Stimulated activated CD4-positive, alpha-beta T cell treated with anti-CD3 and anti-CD28 coated beads, Interleukin-1b, Interleukin-23, amount 100 ng/mL, for 24 hours (primary cell): ENCODE measurements at places on chromosomes 1 and 21.
A peak's percentile ranks its signal among the peaks of the same experiment; 100 is the strongest.

GRCh38 chr21:39115576-39116235 lies 67.5 kb downstream of the PSMG1 start:
- DNase-seq, result no peak

DNA sequence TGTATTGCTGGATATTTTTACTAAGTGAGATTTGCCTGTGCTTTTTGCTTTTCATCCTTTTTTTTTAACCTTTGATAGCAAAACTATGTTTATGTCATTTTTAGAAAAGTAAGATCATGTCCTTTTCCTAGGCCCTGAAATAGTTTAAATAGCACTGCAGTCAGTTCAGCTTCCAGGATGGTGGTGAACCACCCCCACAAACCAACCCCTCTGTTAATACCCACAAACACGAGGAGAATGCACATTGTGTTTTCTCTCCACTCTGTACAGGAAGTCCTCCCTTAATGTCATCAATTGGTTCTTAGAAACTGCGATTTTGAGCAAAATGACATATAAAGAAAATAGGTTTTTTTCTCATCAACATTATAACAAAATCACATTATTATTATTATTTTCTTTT lies 117.7 kb upstream of the DSCAM start:
- DNase-seq, result no peak

GRCh38 chr1:8096105-8097011 lies 70.2 kb upstream of the ERRFI1 start:
- no peak for DNase-seq

- no peak for DNase-seq
Observed at GRCh38 chr1:117658676-117659075, 52.8 kb downstream of the TENT5C start.

GRCh38 chr1:36561361-36561724 lies 78.6 kb upstream of the CSF3R start:
- DNase-seq, result no peak

DNA sequence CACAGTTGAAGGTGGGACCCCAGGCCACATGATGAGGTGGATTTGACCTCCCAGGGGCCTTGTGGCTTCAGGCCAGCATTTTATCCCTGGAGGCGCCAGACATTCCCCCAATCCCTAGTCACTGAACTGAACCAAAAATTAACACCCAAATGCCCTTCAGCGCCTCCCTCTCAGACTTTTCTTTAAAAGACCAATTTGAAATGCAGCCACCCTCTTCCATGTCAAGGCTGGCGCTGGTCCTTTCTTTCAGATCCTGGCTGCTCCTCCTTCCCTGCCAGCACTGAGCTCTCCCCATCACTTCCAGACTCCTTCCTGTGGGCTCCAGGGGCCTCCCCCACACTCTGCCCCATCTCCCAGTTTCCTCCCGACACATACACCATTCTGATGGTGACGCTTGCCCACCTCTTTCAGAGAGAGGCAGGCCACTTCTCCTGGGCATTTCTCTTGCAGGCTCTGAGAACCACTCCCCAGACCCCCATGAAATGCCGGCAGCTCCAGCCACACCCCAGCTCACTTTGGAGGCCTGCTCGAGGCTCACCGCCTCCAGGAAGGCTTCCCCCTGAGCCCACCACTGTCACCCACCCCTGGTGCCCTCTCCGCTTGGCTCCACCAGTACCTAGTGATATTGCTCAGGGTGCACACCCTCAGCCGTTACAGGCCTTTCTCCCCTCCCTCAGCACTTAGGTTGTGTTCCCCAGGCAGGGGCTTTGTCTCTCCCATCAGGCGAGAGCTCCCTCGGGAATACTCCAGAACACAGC lies 27.0 kb downstream of the NAV1 start:
- no peak for DNase-seq

DNA sequence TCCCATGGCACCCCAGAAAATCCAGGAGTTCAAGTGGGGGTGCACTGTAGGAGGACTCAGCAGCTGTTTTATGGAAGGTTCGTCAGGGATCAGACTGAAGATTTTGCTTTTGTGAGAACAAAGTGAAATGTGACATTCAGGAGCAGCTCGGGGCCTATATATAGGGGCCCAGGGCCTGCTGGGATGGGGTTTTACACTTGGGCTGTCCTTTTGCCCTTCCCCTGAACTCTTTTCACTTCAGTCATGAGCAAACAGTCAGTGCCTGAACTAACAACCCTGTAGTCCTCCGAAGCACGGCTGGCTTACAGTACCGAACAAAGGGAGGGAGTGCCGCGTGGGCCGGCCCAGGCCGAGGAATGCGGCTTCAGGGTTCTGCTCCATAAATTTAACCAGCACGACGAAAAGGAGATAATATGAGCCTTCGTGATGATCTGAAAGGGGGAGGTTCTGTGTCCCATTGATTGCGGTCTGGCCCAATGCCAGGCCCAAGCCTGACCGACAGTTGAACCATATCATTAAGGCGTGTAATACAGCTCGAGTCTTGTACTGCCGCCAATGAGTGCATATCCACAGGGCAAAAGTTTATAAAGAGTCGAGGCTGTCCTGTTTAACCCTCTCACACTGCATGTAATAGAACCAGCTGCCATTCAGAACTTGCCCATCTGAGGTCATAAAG lies 139.9 kb downstream of the DHRS3 start:
- no peak for DNase-seq

GRCh38 chr1:113811156-113811887 lies 954 bp downstream of the RSBN1 start:
- DNase-seq, result peak; percentile 4

DNA sequence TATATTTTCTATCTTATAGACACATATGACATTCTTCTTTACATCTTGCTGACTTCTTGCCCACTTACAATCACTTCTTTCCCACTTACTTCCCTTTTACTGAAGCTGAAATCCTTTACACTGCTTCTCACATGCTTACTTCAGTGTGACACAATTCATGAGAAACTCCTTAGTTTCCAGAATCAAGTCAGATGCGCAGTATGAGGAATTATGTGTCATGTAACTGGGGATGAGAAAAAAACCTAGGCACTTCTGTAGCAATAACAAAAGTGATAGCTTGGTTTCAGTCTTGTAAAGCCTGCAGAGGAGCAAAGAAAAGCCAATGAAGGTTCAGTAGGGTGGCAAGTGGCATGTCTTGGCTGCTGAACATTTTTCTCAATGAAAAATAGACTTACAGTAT lies 566.2 kb upstream of the RGS18 start:
- no peak for DNase-seq

DNA sequence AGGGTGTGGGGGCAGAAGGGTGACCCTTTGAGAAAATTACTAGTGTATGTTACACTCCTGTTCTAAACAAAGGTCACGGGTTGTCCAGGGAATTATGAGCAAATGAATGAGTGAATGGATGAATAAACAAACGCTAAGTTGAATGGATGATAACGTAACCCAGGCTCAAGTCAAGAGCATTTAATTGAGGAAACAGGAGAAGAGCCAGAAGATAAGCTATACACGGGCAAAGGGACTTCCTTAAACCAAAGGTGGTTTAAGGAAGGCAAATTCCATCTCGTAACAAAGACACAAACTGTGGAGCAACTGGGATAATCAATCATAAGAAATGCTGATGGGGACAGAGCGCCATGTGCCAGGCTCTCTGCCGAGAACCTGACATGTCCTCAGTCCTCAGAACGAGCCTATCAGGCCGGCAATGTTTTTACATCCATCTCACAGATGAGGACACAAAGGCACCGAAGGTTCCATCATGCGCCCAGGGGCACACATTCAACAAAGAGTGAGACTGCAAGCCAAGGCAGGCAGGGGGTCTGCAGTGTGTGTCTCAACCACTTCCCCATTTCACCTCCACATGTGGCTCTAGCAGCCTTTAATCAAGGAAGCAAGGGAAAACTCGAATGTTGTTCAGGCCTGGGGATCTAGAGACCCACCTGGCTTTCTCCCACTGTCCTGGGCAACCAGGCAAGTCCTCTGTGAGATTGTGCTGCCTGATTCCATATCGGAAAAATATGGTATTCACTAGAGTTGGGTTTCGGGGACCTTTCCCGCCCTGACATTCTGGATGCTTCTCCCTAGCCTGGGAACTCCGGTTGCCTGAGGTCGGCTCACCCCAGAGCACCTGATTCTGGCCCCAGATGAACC lies 126.8 kb upstream of the EDN2 start:
- no peak for DNase-seq

- DNase-seq, result no peak
Observed at GRCh38 chr1:170284016-170284415, 138.3 kb downstream of the NTMT2 start.

GRCh38 chr1:207883104-207883651 lies 27.7 kb downstream of the CD34 start:
- no peak for DNase-seq

GRCh38 chr1:228081578-228082213 lies 812 bp upstream of the ARF1 start:
- no peak for DNase-seq

DNA sequence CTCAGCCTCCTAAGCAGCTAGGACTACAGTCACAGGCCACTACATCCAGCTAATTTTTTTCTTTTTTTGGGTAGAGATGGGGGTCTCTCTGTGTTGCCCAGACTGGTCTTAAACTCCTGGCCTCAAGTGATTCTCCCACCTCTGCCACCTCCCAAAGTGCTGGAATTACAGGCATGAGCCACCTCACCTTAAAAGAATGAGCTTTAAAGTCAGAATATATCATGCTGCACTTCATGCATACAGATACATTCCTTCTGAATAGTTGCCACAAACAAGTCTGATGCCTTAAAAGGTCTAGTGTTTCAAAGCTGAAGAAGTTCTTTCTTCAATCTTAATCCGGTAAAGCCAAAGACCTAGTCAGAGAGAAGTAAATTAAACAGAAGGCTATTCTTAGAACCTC lies 23.8 kb upstream of the CPLANE2 start:
- no peak for DNase-seq

- no peak for DNase-seq
Observed at GRCh38 chr1:39525366-39526165, 34.1 kb downstream of the BMP8A start.

GRCh38 chr1:30751830-30752650 lies 5.5 kb downstream of the LAPTM5 start:
- DNase-seq, result no peak

DNA sequence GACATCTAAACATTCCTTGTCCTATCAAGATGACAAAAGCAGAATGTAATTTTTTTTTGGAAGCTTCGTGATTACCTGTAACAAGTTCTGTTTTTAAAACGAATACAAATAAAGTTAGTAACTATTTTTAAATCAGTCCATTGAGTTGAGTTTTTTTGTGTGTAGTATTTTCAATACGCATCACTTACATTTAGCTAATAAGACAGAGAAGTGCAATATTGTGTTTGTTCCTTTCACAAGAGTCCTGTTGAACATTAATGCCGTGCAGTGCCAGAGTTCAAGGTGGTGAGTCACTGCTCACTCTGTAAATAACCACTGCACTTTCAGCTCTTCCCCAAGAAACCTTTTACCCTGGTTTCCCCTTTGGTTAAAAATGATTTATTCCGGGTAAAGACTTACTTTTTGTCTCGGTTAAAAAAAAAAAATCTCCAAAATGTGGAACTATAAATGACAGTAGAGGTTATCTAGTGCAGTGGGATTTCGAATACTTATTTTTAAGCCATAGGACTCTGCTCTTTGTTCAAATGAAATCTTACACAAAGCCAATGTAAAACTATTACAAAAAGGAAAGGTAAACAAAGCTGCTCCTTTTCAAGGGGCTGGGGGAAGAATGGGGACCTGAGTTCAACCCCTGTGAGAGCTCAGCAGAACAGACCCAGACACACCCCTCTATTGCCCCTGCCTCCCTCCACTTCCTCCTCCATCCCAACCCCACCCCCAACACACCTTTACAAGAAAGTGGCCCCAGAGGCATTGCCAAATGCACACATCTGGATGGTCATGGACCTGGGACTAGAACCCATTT lies 14.8 kb upstream of the NCMAP start:
- DNase-seq, result no peak

DNA sequence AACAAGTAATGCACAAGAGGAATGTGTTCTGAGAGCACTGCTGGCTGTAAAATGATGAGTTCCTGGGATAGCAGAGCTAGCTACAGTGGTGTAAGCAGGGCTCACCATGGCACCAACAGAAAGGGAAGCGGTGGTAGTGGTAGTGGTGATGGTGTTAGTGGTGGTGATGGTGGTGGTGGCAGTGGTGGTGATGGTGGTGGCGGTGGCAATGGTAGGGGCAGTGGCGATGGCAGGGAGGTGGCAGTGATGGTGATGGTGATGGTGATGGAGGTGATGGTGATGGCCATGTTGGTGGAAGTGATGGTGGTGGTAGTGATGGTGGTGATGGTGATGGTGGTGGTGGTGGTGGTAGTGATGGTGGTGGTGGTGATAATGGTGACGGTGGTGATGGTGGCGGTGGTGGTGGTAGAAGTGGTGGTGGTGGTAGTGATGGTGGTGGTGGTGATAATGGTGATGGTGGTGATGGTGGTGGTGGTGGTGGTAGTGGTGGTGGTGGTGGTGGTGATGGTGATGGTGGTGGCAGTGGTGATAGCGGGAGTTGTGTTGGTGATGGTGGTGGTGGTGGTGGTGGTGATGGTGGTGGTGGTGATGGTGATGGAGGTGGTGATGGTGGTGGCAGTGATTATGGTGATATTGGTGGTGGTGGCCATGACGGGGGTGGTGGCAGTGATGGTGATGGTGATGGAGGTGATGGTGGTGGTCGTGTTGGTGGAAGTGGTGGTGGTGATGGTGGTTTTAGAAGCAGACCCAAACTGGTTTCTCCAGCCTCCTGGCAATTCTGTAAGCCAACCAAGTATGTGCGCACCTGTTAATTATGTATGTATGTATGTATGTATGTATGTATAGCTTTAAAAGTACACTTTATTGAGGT lies 254.1 kb downstream of the TRABD2B start:
- DNase-seq, result no peak

DNA sequence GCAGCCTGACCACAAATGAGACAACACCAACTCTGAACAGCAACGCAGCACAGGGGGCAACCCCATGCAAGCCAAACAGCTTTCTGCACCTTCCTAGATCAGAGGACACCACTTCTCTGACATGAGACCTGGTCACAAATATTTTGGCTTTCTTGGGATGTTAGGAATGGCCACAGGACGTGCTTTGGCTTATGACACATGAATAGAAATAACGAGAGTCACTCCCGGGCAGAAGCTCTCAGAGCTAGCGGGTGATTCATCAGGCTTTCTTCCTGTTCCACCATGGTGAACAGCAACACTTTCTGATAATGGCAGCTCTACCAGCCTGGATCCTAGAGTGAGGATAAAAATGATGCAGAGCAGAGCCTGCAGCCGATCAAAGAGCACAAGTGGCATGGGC lies 39.4 kb downstream of the PAFAH2 start:
- no peak for DNase-seq

DNA sequence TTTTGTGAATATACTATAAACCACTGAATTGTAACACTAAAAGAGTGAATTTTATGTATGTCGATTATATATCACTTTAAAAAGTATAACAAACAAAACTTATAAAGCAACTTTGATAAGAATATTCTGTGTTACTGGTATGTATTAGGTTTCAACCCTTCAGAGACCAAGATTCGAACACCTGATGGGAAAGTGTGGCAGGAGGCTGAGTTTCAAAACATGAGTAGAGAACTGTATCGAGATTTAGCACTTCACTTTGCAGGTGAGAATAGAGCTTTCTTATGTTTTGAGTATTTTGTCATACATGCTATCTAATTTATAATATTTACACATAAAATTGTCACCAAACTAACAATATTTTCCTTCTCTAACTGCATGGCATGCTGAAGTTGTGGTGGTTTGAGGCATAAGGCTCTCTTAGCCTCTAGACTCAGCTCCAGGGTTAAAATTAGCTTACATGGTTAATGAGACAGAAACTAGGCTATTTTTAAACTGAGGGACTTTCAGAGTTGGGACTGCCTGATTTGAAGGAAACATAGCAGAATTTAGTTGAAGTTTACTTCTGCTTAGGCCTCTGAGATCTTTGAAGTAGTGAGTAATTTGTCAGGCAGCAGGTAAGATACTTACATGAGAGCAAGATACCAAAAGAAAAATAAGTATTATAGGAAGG lies 48.6 kb downstream of the CEP350 start:
- DNase-seq, result no peak

- DNase-seq, result no peak
Observed at GRCh38 chr1:52668711-52669110, 29.4 kb downstream of the COA7 start.
